Stimulated activated naive CD8-positive, alpha-beta T cell treated with anti-CD3 and anti-CD28 coated beads, Interleukin-15, Interleukin-2, amounts not matched to agents 100 U/mL and 50 U/mL, for 24 hours (primary cell): ENCODE measurements at places on chromosomes 3 and 15.

GRCh38 chr3:169811631-169812331 lies 889 bp upstream of the LRRIQ4 start:
- no peak for DNase-seq

GRCh38 chr3:112395181-112395895 lies 62.4 kb downstream of the CD200 start:
- no peak for DNase-seq

GRCh38 chr15:74489518-74490338 lies 28.8 kb upstream of the UBL7 start:
- peak; percentile 84 for DNase-seq

- DNase-seq, result no peak
Observed at GRCh38 chr3:30686176-30686575, 79.8 kb downstream of the TGFBR2 start.

DNA sequence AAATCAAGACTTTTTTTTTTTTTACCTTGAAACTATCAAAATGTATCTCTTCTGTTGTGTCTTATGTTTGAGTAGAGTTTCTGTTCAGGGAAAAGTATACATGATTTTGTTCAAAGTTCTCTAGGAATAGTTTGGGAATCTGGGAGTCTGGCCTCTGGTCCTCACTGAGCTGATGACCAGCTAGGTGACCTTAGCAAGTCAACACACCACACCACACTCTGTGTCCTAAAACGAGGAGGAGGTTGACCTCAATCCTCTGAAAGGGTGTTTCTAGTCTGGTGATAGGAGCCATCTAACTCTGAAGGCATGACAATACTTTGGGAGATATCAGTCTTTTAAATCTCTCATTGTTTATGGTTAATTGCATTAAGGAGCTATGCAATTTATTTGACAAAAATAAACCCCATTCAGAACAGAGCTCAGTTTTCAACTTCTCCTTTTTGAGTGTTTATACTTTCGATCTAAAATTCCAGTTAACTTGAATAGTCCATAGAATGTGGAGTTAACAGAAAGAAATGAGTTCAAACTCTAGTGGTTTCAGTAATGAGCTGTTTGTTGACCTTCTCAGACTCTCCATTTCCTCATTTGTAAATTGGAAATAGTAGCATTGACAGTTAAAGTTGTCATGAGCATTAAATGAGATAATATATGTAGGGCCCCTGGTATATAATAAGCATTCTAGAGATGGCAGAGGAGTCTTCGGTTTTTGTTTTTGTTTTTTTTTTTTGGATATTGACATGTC lies 112.2 kb upstream of the LRRN1 start:
- DNase-seq, result no peak

GRCh38 chr15:49978121-49978520 lies 140.9 kb downstream of the ATP8B4 start:
- DNase-seq, result no peak

DNA sequence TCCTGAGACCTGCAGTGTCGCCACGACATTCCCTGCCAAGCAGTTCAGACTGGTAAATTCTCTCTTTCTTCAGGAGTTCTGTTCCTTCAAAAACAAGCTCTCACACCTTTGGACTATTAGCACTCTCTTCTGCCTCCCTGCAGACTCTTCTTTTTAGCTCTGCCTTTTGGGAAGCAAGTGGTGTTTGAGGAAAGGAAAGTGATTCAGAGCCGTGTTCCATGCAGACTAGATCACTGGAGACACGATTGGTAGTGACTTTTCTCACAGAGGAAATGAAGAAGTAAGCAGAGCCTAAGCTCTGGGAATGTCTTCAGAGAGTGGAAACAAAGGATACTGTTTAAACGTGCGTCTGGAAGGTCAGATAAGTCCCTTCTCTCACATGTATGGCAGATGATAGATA lies 270.6 kb upstream of the TPRG1 start:
- DNase-seq, result no peak

- no peak for DNase-seq
Observed at GRCh38 chr3:56048946-56049345, 419.3 kb downstream of the ERC2 start.

DNA sequence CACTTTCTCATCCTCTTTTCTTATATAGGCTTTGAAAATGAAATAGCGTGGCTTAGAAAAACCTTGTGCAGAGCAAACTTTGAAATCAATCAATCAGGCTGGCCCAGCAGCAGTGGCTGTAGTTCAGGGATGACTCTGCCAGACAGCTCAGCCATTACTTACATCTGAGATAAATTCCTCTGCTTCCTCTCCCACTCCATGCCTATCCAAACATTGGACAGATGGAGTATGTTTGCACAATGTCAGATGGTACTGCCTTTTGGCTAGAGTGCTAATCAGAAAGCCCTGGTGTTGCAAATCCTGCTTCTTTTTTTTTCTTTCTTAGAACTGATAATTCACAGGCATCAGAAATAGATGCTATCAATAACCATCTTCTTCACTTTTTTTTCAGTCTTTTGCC lies 1065.1 kb downstream of the AGBL1 start:
- DNase-seq, result no peak

DNA sequence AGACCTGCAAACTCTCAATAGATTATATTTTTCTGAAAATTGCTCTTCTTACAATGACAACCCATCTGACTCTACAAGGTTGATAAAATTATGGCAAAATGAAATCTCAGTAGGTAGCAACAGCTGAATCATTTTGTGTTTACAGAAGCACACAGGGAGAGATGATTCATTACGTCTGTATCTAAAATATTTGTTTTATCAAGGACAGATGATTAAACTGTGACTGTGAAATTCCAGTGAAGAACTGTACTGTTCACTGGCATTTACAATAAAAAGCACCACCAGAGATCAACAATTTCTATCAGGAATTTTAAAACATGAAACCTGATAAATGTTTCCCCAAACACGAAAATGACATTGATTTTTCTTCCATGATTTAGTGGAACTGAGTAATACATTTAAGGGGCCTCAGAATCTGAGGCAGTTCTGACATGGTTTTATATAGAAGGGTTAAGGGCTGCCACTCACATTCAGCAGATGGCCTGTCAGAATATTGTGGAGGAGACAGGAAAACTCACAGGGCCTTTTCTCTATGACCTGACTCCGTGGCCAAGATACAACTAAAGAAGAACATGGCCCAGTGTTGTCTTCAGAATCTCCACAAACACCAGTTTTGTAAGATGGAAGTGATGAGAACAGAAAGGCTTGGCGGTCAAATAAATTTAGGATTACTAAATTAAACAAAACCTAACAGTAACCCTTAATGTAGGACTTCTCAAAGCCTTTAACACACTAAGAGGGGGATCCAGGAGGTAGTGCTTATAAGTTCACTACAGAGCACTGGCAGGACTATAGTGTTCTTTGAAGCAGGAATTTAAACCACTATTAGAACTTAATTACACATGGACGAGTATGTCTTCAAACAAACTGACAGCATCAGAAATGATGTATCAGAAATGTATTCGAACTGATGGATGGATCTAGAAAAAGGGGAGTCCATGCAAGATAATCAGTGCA lies 25.9 kb downstream of the RAD18 start:
- DNase-seq, result no peak

DNA sequence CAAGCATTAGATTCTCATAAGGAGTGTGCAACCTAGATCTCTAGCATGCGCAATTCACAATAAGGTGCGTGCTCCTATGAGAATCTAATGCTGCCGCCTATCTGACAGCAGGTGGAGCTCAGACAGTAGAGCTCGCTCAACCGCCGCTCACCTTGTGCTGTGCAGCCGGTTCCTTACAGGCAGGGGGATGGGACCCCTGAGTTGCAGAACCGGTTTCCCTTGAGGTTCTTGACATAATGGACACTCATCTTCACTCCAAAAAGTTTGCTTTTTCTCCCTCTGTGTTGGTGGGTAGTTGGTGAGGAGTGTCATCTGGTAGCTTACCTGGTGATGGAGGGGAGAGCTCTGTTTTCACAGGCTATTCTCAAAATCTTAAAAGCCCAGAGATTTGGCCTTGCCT lies 324.0 kb upstream of the TBL1XR1 start:
- no peak for DNase-seq

DNA sequence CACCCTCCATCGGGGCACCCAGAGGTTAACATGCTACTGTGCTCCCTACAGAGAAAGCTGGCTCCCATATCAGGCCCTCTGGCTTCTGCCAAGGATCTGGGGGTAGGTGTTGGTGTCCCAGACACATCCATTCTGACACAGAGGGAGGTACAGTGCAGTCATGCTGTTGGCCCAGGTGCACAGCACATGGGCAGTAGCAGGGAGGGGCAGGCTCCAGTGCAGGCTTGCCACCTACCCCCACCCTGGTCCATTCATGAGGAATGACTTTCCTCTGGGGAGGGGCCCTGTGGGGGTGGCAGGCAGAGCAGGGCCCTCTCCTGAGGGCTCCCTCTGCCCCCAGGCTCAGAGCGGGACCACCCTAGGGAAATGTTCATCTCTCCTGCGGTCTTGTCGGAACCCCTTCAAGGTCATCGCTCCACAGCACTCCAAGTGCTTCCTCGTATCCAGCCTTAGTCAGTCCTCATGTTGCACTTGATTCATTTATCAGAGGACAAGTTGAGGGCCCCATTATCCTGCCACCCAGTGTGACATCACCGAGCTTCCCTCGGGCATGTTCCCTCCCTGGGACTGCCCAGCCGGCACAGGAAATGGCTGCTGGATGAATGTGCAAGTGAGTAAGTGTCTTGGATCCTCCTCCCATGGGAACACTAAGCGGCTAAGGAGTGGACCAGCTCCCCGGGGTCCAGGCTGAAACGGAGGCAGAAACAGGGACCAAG lies 10.0 kb downstream of the DUSP7 start:
- DNase-seq, result no peak

- no peak for DNase-seq
Observed at GRCh38 chr3:54574906-54575617, 352.8 kb downstream of the LRTM1 start.
